Lung microvascular endothelial cell (primary cell): ENCODE measurements at places on chromosomes 1 and 21. TPM values are rescaled to one million over a fixed set of nuclear protein-coding genes. Genes with fewer than 3 reads are reported as not detected.

The PTBP2 gene
- 6.8 and 11.5 TPM in 2 replicates for total RNA-seq

The C1orf185 gene
- not detected in 2 replicates for total RNA-seq

The SZRD1 gene
- 24.4 and 28.4 TPM in 2 replicates for total RNA-seq

The ERG gene
- total RNA-seq = 39.7 and 50.8 TPM in 2 replicates

The NPHS2 gene
- total RNA-seq = not detected in 2 replicates

The PLA2G2D gene
- not detected in 2 replicates for total RNA-seq

The GJA5 gene
- total RNA-seq = under 0.01 and 0.87 TPM in 2 replicates

The ELF3 gene
- total RNA-seq = under 0.01 TPM in 1 of 2 replicates, not detected in the other

The KLF17 gene
- not detected in 2 replicates for total RNA-seq

The AGMAT gene
- total RNA-seq = under 0.01 and 0.44 TPM in 2 replicates

The ADCY10 gene
- total RNA-seq = not detected in 2 replicates

The AMY1A gene
- total RNA-seq = not detected in 2 replicates

The XCL1 gene
- not detected in 2 replicates for total RNA-seq

The BRDT gene
- not detected in 2 replicates for total RNA-seq

The LCE2B gene
- total RNA-seq = not detected in 2 replicates
